ENCODE measurements at places on chromosomes 2 and 18.

GRCh38 chr2:201639205-201639604, 4.1 kb downstream of the TMEM237 start:
- DNase-seq = no peak

DNA sequence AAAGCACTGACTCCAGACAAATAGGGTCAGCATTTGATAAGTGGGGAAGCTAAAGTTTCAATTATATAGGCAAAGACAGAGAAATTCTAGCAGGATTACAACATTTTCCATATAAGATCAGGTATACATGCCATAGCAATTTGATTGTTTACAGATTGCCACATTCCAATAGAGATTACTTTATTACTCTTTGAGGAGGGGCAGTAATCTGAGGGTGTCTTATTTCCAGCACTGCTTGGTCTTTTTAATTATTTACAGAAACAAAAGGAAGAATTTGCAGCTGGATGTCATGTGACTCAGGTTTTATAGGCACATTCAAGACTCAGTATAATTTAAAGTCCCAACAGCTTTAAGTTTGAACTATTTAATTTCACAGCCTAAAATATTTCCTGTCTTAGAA, 42.5 kb upstream of the GPR39 start:
- DNase-seq = no peak

GRCh38 chr2:18584608-18584954, 4.8 kb downstream of the NT5C1B start:
- no peak for DNase-seq

GRCh38 chr2:152236191-152236925, 60.8 kb upstream of the STAM2 start:
- DNase-seq = no peak

DNA sequence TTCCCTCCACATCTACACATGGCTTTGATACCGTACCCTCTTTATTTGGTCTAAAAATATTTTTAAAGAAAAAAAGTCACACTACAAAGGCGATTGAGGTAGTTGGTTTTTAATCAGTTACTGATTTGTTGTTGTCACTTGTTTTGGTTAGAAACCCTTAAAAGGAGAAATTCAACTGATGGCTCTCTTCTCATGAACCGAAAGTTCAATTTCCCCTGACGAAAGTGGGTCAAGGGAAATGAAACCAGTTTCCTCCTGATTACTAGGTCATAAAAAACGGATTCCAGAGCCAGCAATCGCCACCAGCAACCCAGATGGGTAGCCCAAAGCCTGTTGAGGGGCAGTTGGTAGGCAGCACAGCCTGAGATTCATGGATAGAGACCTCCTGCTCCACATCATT, 63.2 kb downstream of the DLGAP1 start:
- DNase-seq = no peak

DNA sequence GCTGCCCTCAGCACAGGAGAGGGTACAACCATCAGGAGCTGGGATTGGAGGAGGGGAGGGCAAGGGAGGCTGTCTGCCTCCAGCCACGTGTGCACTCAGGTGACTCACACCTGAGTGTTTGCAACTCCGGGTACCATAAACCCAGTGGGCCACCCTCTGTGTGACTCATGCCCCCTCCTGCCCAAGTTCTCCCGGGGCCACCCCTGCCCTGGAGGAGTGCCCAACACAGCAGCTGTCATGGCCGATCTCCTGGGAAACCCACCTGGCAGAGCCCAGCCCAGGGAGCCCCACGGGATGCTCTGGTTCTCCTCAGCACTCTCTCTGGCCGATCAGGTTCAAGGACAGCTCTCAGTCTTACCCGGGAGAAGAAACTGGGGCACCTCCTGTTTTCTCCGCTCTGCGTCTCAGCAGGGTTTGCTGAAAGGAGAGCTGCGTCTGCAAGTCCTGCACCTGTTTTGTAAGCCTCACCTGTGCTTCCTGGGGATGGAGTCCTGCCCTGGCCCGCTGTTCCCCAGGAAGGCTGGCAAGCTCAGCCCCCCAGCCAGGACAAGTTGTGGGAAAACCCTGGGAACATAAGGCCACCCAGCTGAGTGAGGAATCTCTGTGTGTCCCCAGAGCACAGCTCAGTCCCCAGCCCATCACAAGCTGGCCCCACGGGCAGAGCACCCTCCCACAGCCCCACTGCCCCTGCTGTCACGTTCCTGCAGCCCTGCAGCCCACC, 44.0 kb upstream of the UBE2F start:
- no peak for DNase-seq

GRCh38 chr2:157395811-157396210, 48.1 kb downstream of the CYTIP start:
- DNase-seq = no peak

DNA sequence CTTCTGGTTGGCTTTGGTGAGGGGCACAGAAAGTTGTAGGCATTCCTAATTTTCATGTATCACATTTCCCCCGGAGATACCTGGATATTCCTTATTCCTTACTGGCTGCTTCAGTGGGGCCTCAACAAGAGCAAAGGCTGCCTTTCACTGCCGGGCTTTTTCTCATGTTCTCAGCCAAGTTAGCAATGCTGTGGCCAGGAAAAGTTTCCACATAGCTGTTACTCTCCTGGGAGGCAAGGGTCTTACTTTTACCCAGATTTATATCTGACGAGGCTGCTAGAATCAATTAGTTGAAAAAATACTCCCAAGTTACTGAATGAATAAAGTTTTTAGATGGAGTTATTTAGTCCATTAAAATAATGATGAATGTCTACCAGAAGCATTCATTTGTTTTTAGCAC, 230.5 kb downstream of the ZNF407 start:
- DNase-seq = no peak

GRCh38 chr2:105510761-105511528, 112.1 kb upstream of the FHL2 start:
- DNase-seq = no peak

DNA sequence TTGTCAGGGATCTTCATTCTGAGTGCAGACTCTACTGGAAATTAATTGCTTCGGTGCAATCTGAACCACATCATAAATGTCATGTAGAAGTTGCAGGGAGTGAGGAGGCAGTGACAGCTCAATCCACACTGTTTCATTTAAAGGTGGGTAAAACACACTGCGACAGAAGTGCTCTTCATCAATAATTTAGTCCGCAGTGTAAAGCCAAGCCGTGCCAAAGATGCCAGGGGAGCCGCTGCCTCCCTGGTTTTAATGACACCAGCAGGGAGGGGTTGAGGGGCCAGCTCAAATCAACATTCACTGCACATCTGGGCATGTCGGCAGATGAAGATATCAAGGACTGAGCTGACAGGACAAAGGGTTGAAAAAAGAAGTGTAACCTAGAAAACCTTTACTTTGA, 305.7 kb upstream of the VRK2 start:
- DNase-seq = no peak

All from heart right ventricle (tissue), 16 donors.